NCI-H1930 (cell line): ENCODE measurements at places on chromosomes 12 and 14.

GRCh38 chr12:11716794-11717518 is 67.5 kb downstream of the ETV6 start:
- DNase-seq: no peak

- DNase-seq: no peak
These were observed 132.0 kb upstream of the RAP1B start for GRCh38 chr12:68478516-68479260.

DNA sequence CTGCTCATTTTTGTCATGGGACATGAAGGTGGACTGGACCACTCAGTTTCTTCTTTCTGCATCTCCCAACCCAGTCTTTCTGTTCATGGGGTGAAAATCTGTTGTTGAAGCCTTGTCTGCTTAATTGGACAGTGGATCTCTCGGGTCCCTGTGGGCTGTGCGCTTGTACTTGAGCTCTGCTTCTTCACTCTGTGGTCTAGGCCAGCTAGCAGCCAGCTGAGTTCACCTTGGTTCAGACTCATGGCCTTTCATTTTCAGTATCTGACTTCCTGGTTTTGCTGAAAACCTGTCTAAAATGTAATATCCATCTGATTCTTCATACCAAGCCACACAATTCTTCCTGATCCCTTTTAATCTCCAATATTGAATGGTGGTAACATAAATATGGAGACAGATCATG is 117.2 kb downstream of the LRRK2 start:
- no peak for DNase-seq

DNA sequence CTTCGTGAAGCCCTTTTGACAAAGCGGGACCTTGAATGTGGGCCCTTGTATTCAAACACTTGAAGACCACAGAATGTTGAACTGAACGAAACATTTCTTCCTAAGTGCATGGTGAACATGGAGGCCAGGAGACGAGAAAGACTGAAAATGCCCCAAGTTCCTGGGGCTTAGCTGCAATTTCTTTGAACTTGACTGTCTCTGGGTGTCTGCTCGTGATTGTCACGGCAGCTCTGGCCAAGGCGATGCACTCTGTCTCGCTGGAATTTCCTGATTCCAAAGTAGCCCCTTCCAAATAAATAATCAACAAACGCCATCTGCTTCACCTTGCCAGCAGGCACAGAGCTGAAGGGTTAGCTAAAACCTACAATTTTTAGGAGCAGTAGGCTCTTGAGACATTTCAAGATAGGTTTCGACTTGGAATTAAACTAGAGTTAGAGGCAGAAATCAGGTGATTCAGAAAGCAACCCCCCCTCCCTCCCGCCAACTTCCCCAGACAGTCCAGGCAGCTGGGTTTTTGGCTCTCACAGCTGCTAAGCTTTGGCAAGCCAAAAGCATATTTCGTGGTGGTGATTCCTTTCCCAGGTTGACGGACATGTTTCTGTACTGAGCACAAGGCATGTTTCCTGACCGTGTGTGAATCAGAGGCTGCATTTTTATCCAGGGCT is 13.5 kb upstream of the IRF2BPL start:
- DNase-seq: no peak
